ENCODE measurements at places on chromosomes 6 and 20. TPM values are rescaled to one million over a fixed set of nuclear protein-coding genes. Genes with fewer than 3 reads are reported as not detected.

MAS1 gene
- 0.11 TPM for total RNA-seq

DNPH1 gene
- total RNA-seq, result 44.7 TPM

DOK5 gene
- total RNA-seq, result 2.7 TPM

- no peak for DNase-seq
These were observed 35.8 kb upstream of the MAS1 start for GRCh38 chr6:159854959-159855358.

DNA sequence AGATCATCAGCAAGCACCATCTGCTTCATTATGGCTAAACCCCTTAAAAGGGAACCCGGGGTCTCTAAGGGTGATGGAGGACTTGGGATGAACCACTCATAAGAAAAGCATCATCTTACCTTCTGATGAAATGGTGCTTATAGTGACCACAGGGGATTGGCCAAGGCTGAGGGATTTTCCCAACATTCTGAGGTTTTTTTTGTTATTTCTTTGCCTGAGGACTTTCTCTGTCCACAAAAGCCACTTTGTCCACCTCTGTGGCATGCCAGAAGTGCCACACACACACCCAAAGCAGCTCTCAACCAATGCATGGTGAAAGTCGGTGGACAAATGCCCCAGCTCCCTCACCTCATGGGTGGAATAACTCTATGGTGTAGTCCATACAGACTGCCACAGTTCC is 79.3 kb upstream of the TOP1 start:
- DNase-seq, result no peak

GRCh38 chr20:22383156-22383555 is 201.2 kb downstream of the FOXA2 start:
- DNase-seq, result no peak

DNA sequence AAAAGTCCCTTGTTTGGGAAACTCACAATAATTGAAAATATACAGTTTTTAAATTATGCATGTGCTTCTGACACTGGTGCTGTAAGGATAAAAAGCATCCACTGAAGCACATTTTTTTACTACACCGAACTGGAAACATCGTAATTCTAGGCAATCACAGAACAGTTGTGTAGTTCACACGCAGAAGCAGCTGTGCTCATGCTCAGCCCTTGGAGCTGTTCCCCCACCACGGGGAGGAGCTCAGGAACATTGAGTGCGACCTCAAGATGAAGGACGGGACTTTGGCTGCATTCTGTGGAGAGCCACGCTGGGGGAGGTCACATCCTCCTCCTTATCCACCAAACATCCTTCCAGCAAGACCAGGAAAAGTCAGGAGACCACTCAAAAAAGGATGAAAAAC is 466.3 kb upstream of the CDH4 start:
- no peak for DNase-seq

GRCh38 chr6:159463119-159463829 is 229.8 kb downstream of the SOD2 start:
- no peak for DNase-seq
